Activated CD8-positive, alpha-beta memory T cell treated with anti-CD3 and anti-CD28 coated beads for 36 hours (primary cell): ENCODE measurements at places on chromosomes 13 and 19. TPM values are rescaled to one million over a fixed set of nuclear protein-coding genes. Genes with fewer than 3 reads are reported as not detected.

FLT3 gene
- total RNA-seq: not detected

CYP4F22 gene
- 1.2 TPM for total RNA-seq

LGALS4 gene
- 0.82 TPM for total RNA-seq

CD79A gene
- total RNA-seq: 6.4 TPM

ZNF100 gene
- 20.5 TPM for total RNA-seq

PRTN3 gene
- not detected for total RNA-seq

TEX29 gene
- not detected for total RNA-seq

INSR gene
- total RNA-seq: 0.99 TPM

GJB2 gene
- total RNA-seq: 17.0 TPM
